Sciatic nerve (tissue), 2 donors: ENCODE measurements at places on chromosomes 3 and 15. TPM values are rescaled to one million over a fixed set of nuclear protein-coding genes. Genes with fewer than 3 reads are reported as not detected.

Gene SLC7A14
- total RNA-seq: 0.04 TPM

Gene CHRNB4
- not detected for total RNA-seq

Gene GOLGA8B
- total RNA-seq: 112 TPM

Gene VILL
- total RNA-seq: 9.9 TPM

Gene SLC12A8
- 2.5 TPM for total RNA-seq

Gene ZBTB20
- total RNA-seq: 145 TPM

Gene CYP1A1
- total RNA-seq: 0.18 TPM

Gene GOLGA6L10
- 1.9 TPM for total RNA-seq

Gene CDHR4
- 1.6 TPM for total RNA-seq

Gene C2CD4A
- not detected for total RNA-seq

Gene GNB5
- 12.8 TPM for total RNA-seq

Gene ADPRH
- total RNA-seq: 9.3 TPM

Gene LRRC58
- 24.3 TPM for total RNA-seq

DNA sequence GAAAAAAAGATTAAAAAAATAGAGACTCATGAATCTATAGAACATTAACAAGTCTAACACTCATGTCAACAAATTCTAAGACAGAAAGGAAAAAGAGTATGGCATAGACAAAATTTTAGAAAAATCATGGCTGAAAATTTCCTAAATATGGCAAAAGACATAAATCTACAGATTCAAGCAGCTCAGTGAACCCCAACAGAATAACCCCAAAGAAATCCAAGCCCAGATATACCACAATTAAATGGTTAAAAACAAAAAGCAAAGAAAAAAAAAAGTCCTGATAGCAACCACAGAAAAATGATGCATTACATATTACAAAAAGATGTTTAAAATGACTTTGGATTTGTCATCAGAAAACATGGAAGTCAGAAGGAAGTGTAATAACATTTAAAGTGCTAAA is 75.6 kb downstream of the AQR start:
- DNase-seq: no peak

DNA sequence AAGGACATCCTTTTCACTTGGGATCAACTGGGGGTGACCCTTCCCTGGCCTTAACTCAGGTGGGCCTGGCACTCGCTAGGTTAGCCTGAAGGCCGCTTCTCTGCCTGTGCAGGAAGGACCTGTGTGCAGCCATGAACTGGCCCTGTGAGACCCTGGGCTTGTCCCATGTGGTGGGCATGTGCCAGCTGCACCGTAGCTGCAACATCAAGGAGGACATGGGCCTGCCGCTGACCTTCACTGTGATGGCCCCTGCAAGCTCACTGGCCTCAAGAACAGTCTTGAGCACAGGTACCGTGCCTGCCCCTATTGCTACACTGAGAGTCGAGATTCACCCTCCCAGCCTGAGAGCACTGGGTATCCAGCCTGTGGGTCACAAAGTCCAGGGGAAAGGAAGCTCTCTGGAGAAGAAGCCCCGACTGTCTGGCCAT is 43.0 kb downstream of the SAXO2 start:
- no peak for DNase-seq

GRCh38 chr3:172525116-172525613 is 1.9 kb upstream of the TNFSF10 start:
- no peak for DNase-seq

DNA sequence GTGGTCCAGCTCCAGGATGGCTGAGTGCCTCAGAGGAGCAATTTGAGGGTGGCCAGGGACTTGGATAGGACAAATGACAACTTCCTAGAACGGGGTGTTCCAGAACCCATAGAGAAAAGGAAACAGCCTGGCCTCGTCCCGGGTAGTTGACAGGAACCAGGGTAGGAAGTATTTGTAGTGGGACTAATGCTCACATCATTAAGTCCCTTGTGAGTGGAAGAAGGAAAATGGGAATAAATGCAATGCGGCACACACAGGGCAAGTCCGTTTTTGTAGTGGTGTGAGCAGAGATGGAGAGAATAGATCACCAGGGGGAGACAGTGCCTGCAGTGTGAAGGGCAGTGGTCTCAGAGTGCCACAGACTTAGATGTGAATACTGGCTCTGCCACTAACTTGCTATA is 19.6 kb downstream of the TIMP4 start:
- no peak for DNase-seq

GRCh38 chr3:196320137-196320536 is 2.1 kb upstream of the DYNLT2B start:
- no peak for DNase-seq

GRCh38 chr3:38154033-38154494 is 11.3 kb upstream of the OXSR1 start:
- no peak for DNase-seq

GRCh38 chr3:148697306-148698189 is at the start of gene AGTR1:
Gene AGTR1, plus strand, starts transcription at chr3:148697903. Its CDS starts 43,133 bp downstream, at chr3:148741036.
- DNase-seq: peak; percentile 82

DNA sequence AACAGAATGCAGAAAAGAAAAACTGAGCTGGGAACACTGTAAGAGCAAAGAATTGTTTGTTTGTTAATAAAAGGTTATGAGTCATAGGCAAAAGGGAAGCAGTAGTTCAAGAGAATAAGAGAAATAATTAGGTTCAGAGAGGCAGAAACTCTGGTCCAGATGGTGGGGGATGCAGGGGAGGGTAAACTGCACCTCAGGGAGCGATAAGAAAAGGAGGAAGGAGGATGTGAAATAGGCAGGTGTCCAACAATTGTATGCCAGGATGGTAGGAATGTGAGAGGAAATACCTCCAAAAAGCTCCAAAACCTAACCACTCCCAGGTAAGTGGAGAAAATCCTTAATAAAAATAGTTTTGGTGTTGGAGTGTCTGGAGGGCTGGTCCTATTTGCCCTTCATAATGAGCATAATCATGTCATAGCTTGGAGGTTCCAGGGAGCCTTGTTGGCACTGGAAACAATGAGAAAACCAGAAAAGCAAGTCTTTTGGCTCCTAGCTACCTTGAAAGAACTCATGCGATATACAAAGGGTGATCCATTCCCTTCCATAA is 405.4 kb upstream of the TBL1XR1 start:
- DNase-seq: no peak

DNA sequence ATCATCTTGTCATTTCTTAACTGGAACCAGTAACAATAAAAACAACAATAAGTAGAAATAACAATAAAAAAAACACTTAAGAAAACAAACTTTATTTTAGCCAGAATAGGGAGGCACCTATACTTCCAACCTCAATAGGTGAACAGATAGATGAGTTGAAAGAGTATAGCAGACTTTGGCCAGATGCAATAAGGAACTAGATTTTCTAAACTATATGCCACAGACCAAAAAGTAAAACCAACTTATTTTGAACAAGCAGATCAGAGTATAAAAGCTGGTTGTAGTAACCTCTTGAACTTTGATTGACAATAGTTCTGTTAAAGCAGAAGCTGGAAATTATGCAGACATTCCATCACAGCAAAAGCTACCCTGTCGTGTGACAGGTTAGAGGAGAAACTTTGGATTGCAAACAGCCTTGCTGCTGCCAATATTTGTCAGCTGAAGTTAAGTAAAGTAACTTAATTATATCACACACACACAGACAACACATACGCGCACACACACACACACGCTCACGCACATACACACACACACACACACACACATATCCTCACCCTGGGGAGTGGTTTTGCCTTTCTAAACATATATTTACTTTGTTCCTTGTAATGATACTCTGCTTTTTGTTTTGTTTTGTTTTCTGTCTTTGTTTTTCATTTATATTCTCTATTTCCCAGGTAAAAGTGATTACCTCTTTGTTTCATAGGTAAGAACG is 903.6 kb downstream of the VGLL3 start:
- DNase-seq: no peak

GRCh38 chr3:105529456-105529855 is 162.7 kb downstream of the ALCAM start:
- no peak for DNase-seq

- DNase-seq: no peak
These were observed 146.5 kb upstream of the SLC6A11 start for GRCh38 chr3:10669490-10670048.

GRCh38 chr3:52084216-52084945 is 28.0 kb upstream of the DUSP7 start:
- DNase-seq: no peak

- no peak for DNase-seq
These were observed 271.6 kb downstream of the FHIT start for GRCh38 chr3:60979461-60980341.

DNA sequence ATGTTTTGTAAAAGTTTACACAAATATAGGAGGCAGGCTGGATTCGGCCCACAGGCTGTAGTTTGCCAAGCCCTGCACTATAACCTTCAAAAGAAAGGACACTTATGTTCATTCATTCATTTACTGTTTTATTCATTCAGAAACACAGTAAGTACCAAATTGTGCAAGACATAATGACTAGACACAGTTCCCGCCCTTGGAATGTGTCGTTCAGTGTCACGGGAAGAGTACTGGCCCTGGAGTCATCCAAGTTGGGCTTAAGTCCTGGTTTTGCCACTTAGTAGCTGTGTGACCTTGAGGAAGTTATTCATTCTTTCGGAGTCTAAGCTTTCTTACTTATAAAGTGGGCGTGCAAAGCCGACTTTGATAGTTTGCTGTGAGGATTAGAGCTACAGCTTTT is 22.0 kb downstream of the COLQ start:
- DNase-seq: no peak

GRCh38 chr3:134904241-134904771 is 109.2 kb downstream of the EPHB1 start:
- DNase-seq: peak; percentile 14

DNA sequence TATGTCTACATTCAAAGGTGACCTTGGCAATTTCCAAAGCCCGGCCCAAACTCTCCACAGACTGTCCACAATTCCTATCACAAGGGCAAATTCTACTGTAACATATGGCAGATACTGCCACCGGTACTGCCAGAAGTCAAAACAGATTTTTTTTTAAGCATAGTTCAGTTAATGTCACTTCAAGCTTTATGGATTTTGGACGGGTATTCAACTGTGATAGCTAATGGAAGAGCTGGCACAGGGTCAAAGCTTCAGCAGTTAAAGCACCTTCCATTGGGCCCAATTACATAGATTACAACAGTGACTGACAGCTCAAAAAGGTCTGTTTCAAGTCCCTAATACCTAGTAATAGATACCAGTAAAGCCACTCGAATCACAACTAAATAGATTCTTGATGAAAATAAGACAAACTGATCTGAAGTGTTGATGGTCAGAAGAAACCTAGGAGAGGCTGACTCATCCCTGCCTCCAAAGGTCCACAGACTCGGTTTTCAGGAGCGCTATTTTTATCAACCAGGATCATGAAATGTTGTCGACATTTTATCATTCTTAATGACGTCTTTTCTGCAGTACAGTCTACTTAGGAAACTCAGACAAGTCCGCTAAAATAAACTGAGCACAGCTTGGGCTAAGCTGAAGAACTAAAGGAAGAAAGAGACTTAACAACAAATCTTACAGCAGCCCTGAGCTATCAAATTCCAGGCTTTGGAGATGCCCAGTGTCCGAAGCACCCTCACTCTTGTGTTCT is 38.7 kb downstream of the ANXA2 start:
- DNase-seq: no peak

- no peak for DNase-seq
These were observed 407.2 kb upstream of the LMCD1 start for GRCh38 chr3:8094415-8094814.

DNA sequence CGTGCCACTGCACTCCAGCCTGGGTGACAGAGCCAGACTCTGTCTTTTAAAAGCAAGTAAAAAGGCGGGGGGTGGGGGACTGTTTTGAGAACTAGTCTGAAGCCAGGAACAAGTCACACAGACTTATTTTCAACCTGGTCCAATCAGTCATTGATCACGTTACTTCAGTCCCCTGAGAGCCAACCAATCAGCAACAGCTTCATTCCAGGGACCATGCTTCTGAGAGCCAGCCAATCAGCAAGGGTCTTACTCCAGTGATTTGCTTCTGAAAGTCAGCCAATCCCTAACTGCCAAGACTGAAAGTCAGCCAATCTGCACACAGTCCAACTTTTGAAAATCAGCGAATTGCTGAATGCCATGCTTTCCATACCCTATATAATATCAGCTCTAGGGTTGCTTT is 48.6 kb upstream of the C15orf39 start:
- no peak for DNase-seq

GRCh38 chr15:49370782-49371181 is 52.3 kb upstream of the FGF7 start:
- no peak for DNase-seq

DNA sequence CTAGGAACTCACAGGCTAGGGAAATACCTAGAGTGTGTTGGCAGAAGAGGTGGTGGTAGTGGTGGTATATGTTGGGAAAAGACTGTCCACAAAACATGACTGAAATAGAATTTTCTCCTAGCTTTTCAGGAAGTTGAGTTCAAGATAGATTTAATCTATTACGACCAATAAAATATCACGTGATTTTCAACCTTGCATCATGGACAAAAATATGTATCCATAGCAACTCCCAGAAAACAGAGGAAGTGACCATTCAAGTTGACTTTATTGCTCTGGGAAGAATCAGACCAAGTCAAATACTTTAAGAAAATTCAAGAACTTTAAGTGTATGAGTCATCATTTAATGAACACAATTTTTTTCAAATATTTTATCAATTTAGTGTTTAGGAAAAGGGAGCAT is 347.0 kb upstream of the ZNF385D start:
- no peak for DNase-seq

DNA sequence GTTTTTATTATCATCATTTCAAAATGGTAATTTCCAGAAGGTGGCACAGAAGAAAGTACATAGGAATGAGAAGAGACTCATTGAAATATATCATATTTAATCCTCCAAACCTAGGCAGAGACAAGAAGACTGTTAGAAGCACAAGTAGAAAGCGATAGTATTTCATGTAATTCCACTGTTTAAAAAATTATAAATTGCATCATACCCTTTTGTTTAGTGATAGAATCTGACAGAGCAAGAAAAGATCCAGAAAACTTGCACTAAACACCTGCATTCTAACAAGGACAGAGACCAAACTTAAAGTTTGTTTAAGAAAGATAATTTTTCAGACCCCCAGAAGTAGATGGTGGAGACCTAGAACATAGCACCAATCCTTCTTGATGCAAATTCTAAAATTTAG is 56.9 kb upstream of the CD96 start:
- DNase-seq: no peak

DNA sequence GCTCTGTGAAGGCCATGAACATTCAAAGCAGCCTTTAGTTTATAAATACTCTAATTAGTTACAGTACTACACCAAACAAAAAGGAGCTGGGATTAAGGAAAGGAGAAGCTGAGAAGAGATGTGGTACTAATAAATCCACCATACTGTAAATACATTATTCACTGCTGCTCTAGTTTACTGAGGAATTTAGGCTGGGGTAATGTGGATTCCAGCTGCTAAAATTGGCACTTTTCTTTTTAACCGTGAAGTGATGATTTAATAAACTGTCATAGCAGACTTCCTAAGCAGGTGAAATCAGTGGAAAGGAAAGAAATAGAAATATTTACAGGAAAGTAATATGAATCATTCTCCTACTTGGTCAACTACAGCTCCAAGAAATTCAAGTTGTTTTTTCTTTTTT is 88.7 kb downstream of the TFG start:
- DNase-seq: no peak
